Anterior cingulate cortex (tissue), 58 donors: ENCODE measurements at places on chromosomes 3 and 15.

DNA sequence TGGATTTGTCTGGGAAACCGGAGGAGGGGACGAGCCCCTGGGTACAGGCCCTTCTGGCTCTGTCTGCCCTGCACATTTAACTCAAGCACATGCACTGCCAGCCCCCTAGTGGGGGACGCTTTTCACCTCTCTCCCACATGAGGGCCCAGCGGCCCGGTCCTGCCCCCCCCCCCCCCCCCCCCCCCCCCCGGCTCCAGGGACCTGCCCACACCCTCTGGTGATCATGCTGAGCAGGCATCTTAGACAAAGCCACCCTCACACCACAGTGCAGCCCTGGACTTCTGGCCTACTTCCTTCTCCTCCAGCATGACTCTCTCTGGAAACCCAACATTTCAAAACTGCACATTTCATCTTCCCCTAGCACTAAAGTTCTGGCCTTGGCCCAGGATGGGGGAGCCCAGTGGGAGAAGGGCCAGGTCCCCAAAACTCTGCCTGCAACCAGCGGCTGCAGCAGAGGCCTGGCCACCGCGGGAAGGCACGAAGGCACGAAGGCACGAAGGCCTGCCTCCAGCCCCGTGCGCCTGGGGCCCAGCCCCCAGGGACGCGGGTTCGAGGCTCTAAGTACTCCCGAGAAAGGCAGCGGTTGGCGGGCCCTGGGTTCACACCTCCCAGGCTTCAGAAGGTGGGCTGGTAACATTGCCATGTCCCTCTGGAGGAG lies 14.1 kb downstream of the KLF15 start:
- no peak for DNase-seq

GRCh38 chr15:95287720-95288103 lies 1042.8 kb upstream of the NR2F2 start:
- no peak for DNase-seq

GRCh38 chr15:74403991-74404563 lies 29.7 kb downstream of the SEMA7A start:
- DNase-seq, result peak; percentile 33

DNA sequence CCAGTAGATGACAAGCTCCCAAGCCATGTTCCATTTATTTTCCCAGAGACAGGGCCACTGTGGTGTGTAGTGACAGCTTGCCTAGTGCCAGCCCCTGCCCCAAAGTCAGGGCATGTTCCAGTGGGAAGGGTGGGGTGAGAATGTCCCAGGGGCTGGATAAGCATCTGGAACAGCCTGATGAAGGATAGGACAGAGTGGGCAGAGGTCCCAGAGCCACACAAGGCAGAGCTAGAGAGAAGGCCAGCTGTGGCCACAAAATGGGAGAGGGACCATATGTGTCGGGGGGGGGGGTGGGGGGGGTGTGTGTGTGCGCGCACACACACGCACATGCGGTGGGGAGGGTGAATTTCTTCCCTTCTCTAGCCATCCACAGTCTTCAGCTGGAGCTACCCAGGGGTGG lies 27.0 kb upstream of the TSPAN3 start:
- no peak for DNase-seq

DNA sequence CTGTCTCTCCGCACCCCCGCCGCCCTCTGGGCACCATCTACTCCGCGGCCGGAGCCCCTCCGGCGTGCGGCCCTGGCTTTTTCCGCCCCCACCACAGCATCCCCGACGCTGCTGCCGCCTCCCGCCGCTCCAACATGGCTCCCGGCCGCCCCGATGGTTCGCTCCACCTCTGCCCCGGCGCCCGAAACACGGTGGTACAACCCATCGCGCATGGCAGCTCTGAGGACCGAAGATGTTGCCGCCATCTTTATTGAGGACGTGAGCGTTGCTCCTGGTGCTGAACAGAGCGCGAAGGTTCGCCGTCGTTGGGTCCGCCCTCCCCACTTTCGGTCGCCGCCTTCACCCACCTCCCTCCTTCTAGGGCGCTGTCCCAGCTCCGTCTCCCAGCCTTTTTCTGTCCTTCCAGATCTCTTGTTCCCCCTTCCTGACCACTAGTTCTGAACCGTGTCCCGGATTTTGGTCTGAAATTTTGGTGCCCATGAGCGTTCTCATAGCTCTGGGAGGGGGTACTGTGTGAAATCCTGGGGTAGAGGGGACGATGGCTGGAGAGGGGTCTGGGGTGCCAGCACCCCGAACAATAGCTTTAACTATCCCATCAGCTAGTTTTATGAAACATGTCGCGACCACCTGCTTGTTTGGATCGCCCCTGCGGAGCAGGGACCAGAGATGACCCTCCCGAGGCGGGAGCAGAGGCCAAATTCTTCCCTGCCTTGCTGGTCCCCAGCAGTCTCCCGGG lies at the start of gene CELSR3:
TSS of gene CELSR3 (minus strand) at position 134 of the 736 bp plus-strand sequence. CDS start 252 bp downstream, outside the sequence.
- DNase-seq, result peak; percentile 31

DNA sequence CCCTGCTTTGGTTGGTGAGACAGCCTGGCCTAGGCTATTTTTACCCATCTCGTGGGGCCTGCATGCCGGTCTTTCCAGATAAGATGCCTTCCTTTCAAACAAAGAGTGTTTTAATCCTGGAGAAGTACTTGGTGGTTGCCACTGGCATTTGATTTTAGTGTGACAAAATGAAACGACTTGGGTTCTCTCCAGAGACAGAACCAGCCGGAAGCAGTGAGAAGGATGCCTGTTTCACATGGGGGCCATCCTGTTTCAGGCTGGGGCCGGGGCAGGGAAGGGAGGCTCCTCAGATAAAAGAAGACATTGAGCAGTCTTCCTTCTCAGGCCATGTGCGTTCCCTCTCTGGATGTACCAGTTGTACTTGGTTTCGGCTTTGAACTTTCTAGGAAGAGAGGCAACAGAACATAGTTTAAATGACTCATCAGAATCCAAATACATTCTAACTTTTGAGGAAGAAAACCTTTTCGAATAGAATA lies 74.9 kb downstream of the TOP2B start:
- DNase-seq, result no peak
